ENCODE measurements at places on chromosomes 6 and 20.

DNA sequence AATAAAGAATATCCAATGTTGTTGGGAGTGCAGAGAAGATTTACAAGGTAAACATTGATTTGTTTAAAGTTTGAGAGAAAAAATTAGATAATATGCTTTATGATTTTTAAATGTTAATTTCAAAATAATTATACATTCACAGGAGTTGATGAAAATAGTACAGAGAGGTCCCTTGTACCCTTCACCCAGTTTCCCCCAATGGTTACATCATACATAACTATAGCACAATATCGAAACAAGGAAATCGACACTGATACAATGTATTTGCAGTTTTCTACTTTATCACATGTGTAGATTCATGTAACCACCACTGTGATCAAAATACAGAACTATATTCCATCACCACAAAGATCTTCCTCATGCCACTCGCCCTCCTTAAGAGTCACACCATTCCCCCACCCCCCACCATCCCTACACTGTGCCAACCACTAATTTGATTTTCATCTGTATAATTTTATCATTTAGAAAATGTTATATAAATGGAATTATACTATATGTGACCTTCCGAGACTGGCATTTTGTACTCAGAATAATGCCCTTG, 11.7 kb upstream of the HLA-DRA start:
- H3K27ac ChIP-seq: no peak overlapping the region
- H3K4me1 ChIP-seq: no peaks in the 10 kb centered on the region
- no peak overlapping the region for H3K4me3 ChIP-seq
- peaks cover 15% of the 10 kb centered on the region for H3K27me3 ChIP-seq
- ATAC-seq: no peak

DNA sequence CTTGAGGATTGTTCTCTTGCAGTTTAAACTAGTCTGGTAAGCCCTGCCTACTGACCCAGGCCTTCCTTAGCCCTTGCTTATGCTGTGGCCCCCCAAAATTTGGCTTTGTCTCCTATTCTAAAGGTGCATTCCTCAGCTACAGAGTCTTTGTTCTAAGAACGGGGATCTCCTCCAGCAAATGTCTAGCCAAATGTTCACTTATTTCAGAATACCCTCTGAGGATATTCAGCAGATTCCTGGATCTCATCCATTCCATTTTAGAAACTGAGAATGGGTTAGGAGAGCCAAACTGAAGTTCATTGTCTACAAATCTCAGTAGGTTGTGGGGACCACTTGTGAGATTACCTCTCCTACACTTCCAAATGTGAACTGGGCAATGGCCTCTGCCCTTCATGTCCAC, 164.2 kb upstream of the ARG1 start:
- peaks cover 3% of the 10 kb centered on the region for H3K4me1 ChIP-seq
- H3K36me3 ChIP-seq: no peaks in the 10 kb centered on the region
- H3K27ac ChIP-seq: no peak overlapping the region
- no peak overlapping the region for H3K4me3 ChIP-seq
- H3K27me3 ChIP-seq: no peaks in the 10 kb centered on the region

GRCh38 chr6:3711776-3712175, 39.7 kb downstream of the PXDC1 start:
- H3K4me1 ChIP-seq: no peaks in the 10 kb centered on the region
- ATAC-seq: no peak
- H3K4me3 ChIP-seq: no peak overlapping the region
- peaks cover 3% of the 10 kb centered on the region for H3K27me3 ChIP-seq
- no peaks in the 10 kb centered on the region for H3K36me3 ChIP-seq

DNA sequence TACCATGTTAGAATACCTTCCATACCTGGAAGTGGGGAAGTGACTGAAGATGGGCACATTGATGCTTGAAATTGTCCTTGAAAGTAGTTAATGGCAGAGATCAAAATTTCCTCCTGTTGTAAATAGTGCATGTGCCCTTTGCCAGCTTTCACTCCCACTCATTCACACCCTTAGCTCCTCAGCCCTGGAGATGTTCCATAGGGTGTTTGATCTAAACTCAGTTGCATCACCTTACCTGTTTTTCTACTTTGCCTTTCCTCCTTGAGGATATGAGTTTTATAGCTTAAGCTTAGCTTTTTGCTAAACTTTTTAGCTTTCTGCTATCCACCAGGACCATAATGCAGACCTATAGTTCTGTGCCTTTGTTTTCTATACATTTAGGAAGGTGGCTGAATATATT, 69.0 kb downstream of the CEP57L1 start:
- no peak overlapping the region for H3K4me3 ChIP-seq
- ATAC-seq: no peak
- H3K4me1 ChIP-seq: no peaks in the 10 kb centered on the region
- no peaks in the 10 kb centered on the region for H3K27me3 ChIP-seq
- no peak overlapping the region for H3K27ac ChIP-seq

GRCh38 chr20:62242176-62242575, 3.9 kb downstream of the OSBPL2 start:
- H3K36me3 ChIP-seq: no peaks in the 10 kb centered on the region
- no peak overlapping the region for H3K4me3 ChIP-seq
- peak overlapping the region; percentile 65 for H3K27ac ChIP-seq
- ATAC-seq: no peak

GRCh38 chr6:51349857-51350256, 531.2 kb downstream of the TFAP2B start:
- no peak overlapping the region for H3K4me3 ChIP-seq
- no peak for ATAC-seq
- H3K36me3 ChIP-seq: no peaks in the 10 kb centered on the region
- H3K27ac ChIP-seq: no peak overlapping the region
- no peaks in the 10 kb centered on the region for H3K4me1 ChIP-seq

- no peaks in the 10 kb centered on the region for H3K36me3 ChIP-seq
- peak; percentile 3 for ATAC-seq
- peak overlapping the region; percentile 94 for H3K4me3 ChIP-seq
Measured at GRCh38 chr6:28349344-28349891, 329 bp upstream of the ZKSCAN3 start.

DNA sequence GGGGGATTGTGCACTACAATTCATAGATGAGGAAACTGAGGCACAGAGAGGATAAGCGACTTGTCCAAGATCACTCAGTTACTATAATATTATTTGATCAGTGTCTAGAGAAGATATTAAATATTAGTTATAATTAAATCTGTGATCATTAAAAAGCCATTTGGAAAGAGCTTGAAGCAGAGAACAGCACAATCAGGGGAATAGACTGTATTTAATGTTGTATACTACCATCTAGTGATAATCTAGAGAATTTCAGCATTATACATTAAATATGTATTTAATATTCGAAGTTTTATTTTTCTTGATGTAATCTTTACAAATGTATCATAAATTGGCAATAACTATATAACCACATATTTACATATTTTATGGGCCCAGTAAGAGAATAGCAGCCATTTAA, 20.1 kb upstream of the MTCL3 start:
- H3K4me1 ChIP-seq: peaks cover 3% of the 10 kb centered on the region
- H3K27me3 ChIP-seq: peaks cover 24% of the 10 kb centered on the region
- H3K27ac ChIP-seq: no peak overlapping the region
- H3K36me3 ChIP-seq: no peaks in the 10 kb centered on the region
- ATAC-seq: peak; percentile 39

DNA sequence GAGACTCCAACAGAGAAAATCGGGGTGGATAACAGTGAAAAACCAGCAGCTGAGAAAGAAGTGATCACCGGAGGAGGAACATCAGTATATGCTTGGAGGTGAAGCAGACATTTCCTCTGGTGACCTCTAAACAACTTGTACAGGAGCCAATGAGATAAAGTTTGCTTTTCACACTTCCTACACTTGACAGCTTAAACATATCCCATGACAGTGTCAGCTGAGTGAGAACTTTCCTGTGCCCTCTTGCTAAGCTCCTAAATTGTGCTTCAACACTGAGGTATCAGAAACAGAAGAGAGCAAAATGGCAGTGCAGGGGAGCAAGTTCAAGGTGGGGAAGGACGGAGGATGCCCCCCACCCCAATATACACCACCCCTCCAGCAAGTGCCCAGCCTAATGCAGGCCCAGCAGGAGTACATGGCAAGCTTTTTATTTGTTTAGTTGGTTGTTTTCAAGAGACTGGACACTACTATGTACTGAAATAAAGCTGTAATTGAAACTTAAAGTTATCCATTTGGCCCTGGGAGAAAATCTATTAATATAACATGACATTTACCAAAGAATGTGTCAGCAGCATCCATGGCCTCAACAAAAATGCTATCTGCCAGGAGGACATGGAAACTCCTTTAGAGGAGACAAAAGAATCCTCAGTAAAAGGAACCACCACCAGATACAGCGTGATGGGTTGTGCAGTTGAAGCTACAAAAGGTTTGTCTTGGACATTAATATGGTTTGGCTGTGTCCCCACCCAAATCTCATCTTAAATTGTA, 540.2 kb downstream of the PRKN start:
- H3K36me3 ChIP-seq: no peaks in the 10 kb centered on the region
- no peaks in the 10 kb centered on the region for H3K27me3 ChIP-seq
- ATAC-seq: no peak

- ATAC-seq: no peak
- no peaks in the 10 kb centered on the region for H3K4me1 ChIP-seq
- H3K4me3 ChIP-seq: no peak overlapping the region
- H3K36me3 ChIP-seq: no peaks in the 10 kb centered on the region
- H3K27me3 ChIP-seq: no peaks in the 10 kb centered on the region
Measured at GRCh38 chr6:124373386-124373785, 569.7 kb downstream of the NKAIN2 start.

DNA sequence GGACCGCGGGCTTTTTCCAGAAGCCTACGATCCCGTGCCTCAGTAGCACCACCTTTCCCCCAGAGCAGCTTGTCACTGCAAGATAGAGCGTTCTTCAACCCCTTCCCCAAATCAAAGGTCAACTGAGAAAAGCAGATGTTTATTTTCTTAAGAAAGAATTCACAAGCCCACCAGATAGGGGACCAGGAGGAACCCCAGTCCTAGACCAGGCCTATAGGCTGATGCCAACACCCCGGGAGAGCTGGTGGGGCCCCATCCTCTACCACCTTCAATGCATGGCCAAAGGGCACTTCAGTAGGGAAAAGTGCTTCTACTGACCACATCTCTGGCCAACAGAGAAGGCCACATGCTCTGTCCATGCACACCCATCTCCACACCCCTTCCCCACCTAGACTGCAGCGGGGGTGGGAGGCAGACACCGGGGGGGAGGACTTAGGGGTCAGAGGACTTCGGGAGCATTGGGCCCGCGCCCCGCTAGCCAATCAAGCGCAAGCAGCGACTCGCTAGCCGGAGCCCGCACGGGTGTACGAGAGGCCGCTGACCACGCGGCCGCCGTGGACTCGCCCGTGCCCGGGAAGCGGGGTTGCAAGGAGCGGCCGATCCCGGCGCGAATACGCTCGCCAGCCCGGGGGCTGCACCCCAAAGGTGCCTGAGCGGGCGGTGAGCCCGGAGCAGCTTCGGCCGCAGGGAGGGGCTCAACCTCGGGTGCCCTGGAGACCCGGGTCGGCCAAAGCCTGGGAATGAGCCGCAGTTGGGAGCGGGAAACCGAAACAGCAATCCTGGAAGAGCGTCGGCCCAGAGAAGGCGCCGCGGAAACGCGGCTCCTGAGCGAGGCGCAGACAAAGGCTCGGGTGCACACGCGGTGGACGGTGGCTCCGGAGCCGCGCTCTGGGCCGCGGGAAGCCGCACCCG, 2.8 kb downstream of the PDE10A start:
- peak overlapping the region; percentile 2 for H3K4me3 ChIP-seq
- ATAC-seq: no peak
- peaks cover 38% of the 10 kb centered on the region for H3K27me3 ChIP-seq
- no peak overlapping the region for H3K27ac ChIP-seq
- H3K36me3 ChIP-seq: no peaks in the 10 kb centered on the region
- no peaks in the 10 kb centered on the region for H3K4me1 ChIP-seq

DNA sequence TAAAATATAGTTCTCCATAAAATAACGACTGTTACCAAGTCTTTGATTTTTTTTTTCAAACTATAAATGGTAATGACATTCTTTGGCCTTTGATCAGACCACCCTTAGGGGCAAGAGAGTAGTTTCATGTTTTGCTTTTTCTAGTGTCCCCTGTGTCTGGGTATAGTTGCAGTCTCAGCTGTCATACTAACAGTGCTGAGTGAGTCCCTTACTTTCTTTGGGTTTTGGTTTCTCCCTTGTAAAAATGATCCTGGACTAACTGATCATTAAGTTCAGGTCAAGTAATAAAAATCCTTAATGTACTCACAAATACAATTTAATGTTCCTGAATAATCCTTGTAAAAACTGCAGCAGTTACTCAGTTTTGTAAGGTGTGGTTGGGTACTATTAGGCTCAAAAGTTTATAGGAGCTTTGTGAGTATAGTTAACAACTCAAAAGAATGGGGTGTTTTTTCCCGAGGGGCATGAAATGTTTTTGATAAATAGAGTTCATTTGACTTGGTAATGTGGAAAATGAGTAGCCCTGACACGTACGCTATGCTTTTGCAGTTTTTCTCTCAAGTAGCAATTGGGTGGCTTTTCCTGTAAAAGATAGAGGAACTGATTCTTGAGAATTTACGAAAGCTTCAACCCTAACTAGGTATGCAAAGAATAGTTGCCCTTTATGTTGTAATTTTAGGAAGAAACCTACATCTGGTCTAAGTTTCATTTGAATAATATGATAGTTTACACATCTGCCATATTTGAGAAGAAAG, 6.2 kb downstream of the PTPN1 start:
- peak; percentile 17 for ATAC-seq
- peak overlapping the region; percentile 100 for H3K27ac ChIP-seq
- H3K4me1 ChIP-seq: peaks cover 70% of the 10 kb centered on the region
- peak overlapping the region; percentile 97 for H3K4me3 ChIP-seq

GRCh38 chr6:137631323-137631722, 137.1 kb upstream of the OLIG3 start:
- ATAC-seq: peak; percentile 60
- peaks cover 7% of the 10 kb centered on the region for H3K27me3 ChIP-seq
- H3K36me3 ChIP-seq: no peaks in the 10 kb centered on the region
- no peak overlapping the region for H3K27ac ChIP-seq
- no peaks in the 10 kb centered on the region for H3K4me1 ChIP-seq

DNA sequence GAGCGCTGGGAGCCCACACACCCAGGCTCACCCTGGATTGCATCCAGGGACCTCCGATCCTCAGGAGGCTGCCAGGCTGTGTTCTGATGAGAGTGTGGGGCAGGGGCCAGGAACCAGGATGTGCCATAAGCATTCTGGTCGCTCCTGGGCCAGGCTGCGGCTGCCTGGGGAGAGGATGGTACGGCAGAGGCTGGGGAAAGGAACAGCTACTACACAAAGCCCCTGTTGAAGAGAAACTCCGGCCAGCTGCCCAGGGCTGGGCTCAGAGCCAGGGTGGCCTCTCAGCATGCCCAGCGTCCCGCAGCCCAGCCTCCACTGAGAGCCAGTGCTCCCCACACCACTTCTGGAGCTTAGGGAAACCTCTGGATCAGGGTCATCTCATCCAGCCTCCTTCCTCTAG, 21.7 kb upstream of the OCSTAMP start:
- peaks cover 14% of the 10 kb centered on the region for H3K27me3 ChIP-seq
- no peak overlapping the region for H3K27ac ChIP-seq
- H3K36me3 ChIP-seq: no peaks in the 10 kb centered on the region
- no peak overlapping the region for H3K4me3 ChIP-seq

- no peak overlapping the region for H3K27ac ChIP-seq
- no peak overlapping the region for H3K4me3 ChIP-seq
- peaks cover 8% of the 10 kb centered on the region for H3K27me3 ChIP-seq
Measured at GRCh38 chr6:84066536-84066935, 33.0 kb downstream of the MRAP2 start.

- no peaks in the 10 kb centered on the region for H3K36me3 ChIP-seq
- no peak overlapping the region for H3K4me3 ChIP-seq
- H3K27me3 ChIP-seq: no peaks in the 10 kb centered on the region
- no peak overlapping the region for H3K27ac ChIP-seq
- no peak for ATAC-seq
Measured at GRCh38 chr6:165718491-165718891, 55.5 kb upstream of the PDE10A start.

GRCh38 chr6:92888316-92888715, 531.0 kb downstream of the EPHA7 start:
- no peak for ATAC-seq
- H3K4me1 ChIP-seq: no peaks in the 10 kb centered on the region
- no peaks in the 10 kb centered on the region for H3K27me3 ChIP-seq
- no peak overlapping the region for H3K27ac ChIP-seq
- no peak overlapping the region for H3K4me3 ChIP-seq
- no peaks in the 10 kb centered on the region for H3K36me3 ChIP-seq
